ENCODE measurements at places on chromosomes 5 and 9. TPM values are rescaled to one million over a fixed set of nuclear protein-coding genes. Genes with fewer than 3 reads are reported as not detected.

ICE1 gene
- 21.7 TPM for total RNA-seq

MTAP gene
- 33.5 TPM for total RNA-seq

STING1 gene
- 27.8 TPM for total RNA-seq

GFI1B gene
- not detected for total RNA-seq

SLC36A3 gene
- total RNA-seq = not detected

SHOC1 gene
- total RNA-seq = under 0.01 TPM

CD14 gene
- 3.3 TPM for total RNA-seq

ADGRD2 gene
- total RNA-seq = not detected

CER1 gene
- total RNA-seq = not detected

DOCK2 gene
- total RNA-seq = 3.4 TPM

SMIM23 gene
- not detected for total RNA-seq

RMI1 gene
- 4.8 TPM for total RNA-seq

SKIC3 gene
- total RNA-seq = 147 TPM

GRXCR2 gene
- not detected for total RNA-seq

MARCOL gene
- total RNA-seq = not detected

PCDHB6 gene
- total RNA-seq = 0.28 TPM

SEPTIN8 gene
- 52.1 TPM for total RNA-seq

DAPK1 gene
- total RNA-seq = 19.7 TPM

OR1B1 gene
- total RNA-seq = not detected

FBXL7 gene
- total RNA-seq = 2.3 TPM

CCL27 gene
- total RNA-seq = not detected

FSTL4 gene
- total RNA-seq = not detected

GNPDA1 gene
- total RNA-seq = 43.7 TPM

TTC16 gene
- total RNA-seq = under 0.01 TPM

HMGXB3 gene
- 33.8 TPM for total RNA-seq

C5 gene
- 3.7 TPM for total RNA-seq

IL5 gene
- not detected for total RNA-seq

DMAC1 gene
- total RNA-seq = 6.3 TPM

CDC20B gene
- total RNA-seq = 0.56 TPM

GRM6 gene
- total RNA-seq = not detected

ARID3C gene
- total RNA-seq = under 0.01 TPM

PCDHA4 gene
- total RNA-seq = 0.19 TPM

GLRA1 gene
- total RNA-seq = not detected

UGT3A1 gene
- not detected for total RNA-seq

HMCN2 gene
- under 0.01 TPM for total RNA-seq

GCNT4 gene
- total RNA-seq = 1.5 TPM

GADD45G gene
- 0.38 TPM for total RNA-seq

Measured in regular cardiac myocyte (primary cell).